ENCODE measurements at places on chromosomes 12 and 14.

- no peak for DNase-seq
- H3K27me3 ChIP-seq: peaks cover 6% of the 10 kb centered on the region
- no peak overlapping the region for H3K4me3 ChIP-seq
- H3K36me3 ChIP-seq: peaks cover 15% of the 10 kb centered on the region
- H3K27ac ChIP-seq: no peak overlapping the region
Measured at GRCh38 chr12:124397807-124398577, 103.1 kb downstream of the RFLNA start.

DNA sequence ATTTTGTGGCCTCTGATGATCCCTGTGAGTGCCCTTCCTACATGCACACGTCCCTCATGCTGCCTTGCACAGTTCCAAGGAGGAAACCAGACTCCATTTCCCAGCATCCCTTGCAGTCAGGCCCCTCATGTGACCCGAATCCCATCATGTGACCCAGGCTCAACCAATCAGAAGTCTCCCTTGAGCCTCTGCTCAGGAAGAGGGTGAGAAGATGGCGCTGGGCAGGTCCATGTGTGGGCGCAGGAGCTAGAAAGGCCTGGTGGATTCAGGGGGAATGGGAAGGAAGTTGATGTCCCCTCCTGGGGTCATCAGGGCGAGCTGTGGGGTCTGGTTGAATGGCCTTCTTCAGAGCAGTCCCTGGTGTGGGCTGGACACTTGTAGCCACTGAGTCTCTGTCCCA, 240.5 kb downstream of the ADGRD1 start:
- no peak for DNase-seq
- H3K36me3 ChIP-seq: no peaks in the 10 kb centered on the region
- H3K4me3 ChIP-seq: no peak overlapping the region
- H3K27me3 ChIP-seq: peaks cover 50% of the 10 kb centered on the region

DNA sequence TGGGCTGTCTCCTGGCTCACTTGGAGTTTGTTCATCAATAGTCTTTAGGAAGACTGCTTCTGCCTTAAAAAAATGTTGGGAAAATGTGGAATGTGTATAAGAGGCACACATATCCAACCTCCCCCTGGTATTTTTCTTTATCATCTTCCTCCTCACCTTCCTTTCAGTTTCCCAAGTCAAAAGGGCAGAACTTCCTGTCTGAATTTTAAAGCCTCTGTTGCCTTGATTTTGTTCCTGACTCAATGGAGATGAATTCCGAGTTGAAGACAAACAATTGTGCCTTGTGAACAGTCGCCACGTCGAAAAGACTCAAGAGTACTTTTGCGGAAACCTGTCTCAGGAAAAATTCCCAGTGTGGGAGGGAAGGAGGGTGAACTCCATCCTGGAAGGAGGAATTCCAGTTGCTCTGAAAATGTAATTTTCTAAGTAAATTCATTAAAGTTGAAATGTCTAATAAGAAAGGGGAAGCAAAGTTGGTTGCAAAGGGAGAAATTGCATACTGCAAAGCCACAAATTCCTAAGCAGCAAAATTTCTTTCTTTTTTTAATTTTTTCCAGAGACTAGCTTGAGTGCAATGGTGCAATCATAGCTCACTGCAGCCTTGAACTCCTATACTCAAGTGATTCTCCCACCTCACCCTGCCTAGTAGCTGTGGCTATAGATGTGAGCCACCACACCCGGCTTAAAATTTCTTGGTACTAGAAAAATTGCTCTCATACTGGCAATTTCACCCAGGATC, 50.2 kb upstream of the ELK3 start:
- no peak overlapping the region for H3K27ac ChIP-seq
- H3K27me3 ChIP-seq: no peaks in the 10 kb centered on the region
- peaks cover 5% of the 10 kb centered on the region for H3K4me1 ChIP-seq
- no peak for DNase-seq
- no peak overlapping the region for H3K4me3 ChIP-seq

DNA sequence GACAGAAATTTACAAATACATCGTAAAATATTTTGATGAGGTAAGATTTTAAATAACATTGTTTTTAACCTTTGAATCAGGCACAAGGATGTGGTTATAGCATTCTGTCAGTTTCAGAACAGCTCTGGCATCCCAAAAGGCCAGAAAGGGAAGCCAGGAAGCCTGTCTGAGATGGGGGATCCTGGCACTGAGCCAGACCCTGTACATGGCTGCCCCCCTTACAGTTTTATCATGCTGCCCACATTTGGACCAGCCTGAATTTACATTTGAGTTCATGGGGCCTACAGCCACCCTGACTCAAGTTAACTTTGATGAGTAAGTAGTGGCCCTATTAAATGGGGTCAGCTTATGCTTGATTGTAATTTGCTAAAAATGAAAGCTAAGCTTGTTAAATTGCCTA, 155.6 kb downstream of the PLXNC1 start:
- no peak overlapping the region for H3K27ac ChIP-seq
- H3K4me1 ChIP-seq: no peaks in the 10 kb centered on the region
- no peak for DNase-seq
- no peaks in the 10 kb centered on the region for H3K27me3 ChIP-seq
- peaks cover 56% of the 10 kb centered on the region for H3K36me3 ChIP-seq
- H3K4me3 ChIP-seq: no peak overlapping the region

DNA sequence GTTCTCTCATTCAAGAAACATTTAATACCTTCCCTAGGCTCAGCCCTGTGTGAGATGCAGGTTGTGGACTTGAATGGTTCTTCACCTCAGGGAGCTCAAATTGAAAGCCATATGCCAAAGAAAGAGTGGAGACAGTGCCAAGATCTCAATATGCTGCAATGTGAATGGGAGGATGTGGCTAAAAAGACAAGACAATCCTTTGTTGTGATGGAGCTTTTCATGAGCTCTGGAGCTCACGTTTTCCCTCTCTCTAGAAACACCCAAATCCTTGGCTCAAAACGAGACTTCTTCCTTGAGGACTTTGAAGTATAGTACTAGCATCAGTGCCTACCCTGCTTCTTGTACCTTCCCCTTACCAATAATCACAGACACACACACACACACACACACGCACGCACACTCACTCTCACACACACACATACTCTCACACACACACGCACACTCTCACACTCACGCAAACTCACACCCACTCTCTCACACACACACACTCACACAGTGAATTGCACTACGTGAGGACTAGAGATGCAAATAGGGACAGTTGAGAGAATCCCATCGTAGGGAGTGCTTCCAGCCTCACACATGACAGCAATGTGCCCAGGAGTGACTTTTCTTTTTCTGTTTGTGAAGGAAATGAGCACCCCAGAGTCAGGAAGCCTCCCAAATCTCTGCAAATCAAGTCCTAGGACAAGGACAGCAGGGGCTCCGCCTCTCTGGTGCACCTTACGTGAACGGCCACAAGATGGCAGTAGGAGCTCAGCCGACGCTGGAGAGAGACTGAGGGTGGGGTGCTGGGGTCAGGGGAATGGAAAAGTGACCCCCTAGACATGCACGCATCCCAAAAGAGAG, 231.4 kb downstream of the PCNX1 start:
- peak; percentile 69 for DNase-seq
- peaks cover 6% of the 10 kb centered on the region for H3K27me3 ChIP-seq
- peaks cover 13% of the 10 kb centered on the region for H3K4me1 ChIP-seq
- H3K4me3 ChIP-seq: no peak overlapping the region
- no peaks in the 10 kb centered on the region for H3K36me3 ChIP-seq

DNA sequence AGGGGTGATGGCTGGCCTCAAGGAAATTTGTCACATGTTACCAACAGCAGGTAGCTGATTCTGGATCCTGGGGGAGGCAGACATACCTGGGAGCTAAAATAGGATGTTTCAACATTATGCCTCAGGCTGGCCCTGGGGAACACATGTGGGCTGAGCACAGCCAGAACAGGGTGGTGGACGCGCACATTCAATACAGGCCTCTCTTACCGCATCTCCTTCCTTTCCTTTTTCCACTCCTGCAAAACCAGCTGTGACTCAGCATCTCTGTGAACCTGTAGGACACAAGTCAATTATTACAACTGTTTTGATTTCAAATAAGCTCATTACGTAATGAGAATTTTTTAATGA, 61.0 kb downstream of the NT5DC3 start:
- H3K36me3 ChIP-seq: peaks cover 62% of the 10 kb centered on the region
- no peak for DNase-seq

GRCh38 chr14:55160989-55161388, 30.4 kb downstream of the DLGAP5 start:
- no peak for DNase-seq
- H3K4me3 ChIP-seq: no peak overlapping the region
- H3K4me1 ChIP-seq: no peaks in the 10 kb centered on the region
- H3K27me3 ChIP-seq: no peaks in the 10 kb centered on the region

DNA sequence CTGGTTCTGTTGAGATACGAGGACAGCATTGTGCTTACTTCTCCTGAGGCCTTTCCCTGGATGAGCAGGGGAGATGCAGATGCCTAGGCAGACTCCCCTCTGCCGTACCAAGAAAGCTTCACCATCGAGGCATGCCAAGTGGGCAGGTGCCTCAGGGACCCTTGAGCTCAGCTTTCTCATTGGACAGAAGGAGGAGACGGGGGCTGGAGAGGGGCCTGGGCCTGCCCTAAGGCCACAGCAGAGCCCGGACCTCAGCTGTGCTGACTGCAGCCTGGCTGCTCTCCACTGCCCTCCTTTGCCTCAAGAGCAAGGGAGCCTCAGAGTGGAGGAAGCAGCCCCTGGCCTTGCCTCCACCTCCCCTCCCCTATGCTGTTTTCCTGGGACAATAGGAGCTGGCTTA, 23.4 kb downstream of the SERPINA1 start:
- DNase-seq: no peak
- no peak overlapping the region for H3K4me3 ChIP-seq
- peaks cover 9% of the 10 kb centered on the region for H3K27me3 ChIP-seq
- no peaks in the 10 kb centered on the region for H3K36me3 ChIP-seq
- no peak overlapping the region for H3K27ac ChIP-seq

DNA sequence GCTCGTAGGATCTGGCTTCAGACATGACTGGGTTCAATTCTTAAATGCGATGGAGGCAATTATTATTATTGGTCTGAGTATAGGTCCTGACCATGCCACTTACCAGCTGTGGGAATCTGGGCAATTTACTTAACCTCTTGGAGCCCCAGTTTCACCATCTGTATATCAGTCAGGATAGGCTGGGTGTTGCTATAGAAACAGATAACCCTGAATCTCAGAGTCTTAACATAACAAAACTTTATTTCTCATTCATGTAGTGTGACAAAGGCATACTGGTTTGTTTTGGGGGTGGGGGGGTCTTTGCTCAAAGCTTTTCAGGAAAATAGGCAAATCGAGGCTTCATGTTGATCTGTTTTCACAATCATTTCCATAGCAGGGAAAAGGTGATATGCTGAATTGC, 199.6 kb upstream of the SRRM4 start:
- no peaks in the 10 kb centered on the region for H3K4me1 ChIP-seq
- no peak overlapping the region for H3K4me3 ChIP-seq
- H3K27ac ChIP-seq: no peak overlapping the region
- no peak for DNase-seq

DNA sequence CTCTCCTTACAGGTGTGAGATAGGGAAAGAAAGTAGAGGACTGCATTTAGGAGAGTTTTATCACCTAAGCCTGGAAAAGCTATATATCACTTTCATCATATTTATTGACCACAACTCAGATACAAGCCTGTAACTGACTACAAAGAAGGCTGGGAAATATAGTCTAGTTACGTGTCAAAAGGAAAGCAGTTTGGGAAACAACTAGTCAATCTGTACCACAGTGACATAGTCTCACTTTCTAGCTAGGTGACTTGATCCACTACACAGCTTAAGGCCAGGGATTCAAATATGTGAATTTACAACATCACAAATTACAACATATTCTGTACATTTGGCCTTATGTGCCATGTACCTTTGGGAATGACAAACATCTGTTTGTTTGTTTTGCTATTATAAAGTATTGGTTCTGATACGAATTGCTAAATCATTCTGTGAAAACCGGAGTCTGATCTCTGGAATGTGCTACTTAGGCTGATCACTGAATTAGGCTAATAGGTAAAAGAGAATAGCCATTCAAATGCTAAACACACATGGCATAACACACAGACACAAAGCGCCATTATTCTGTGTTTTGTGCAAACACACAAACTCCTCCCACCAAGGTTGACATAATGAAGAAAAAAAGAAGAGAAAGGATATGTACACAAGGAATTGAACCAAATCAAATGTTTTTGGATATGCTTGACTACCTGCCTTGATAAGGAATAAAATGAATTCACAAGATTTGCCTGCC, 279.8 kb downstream of the DUSP6 start:
- H3K4me1 ChIP-seq: peaks cover 19% of the 10 kb centered on the region
- no peaks in the 10 kb centered on the region for H3K27me3 ChIP-seq
- H3K4me3 ChIP-seq: no peak overlapping the region
- no peaks in the 10 kb centered on the region for H3K36me3 ChIP-seq
- DNase-seq: no peak
- no peak overlapping the region for H3K27ac ChIP-seq

DNA sequence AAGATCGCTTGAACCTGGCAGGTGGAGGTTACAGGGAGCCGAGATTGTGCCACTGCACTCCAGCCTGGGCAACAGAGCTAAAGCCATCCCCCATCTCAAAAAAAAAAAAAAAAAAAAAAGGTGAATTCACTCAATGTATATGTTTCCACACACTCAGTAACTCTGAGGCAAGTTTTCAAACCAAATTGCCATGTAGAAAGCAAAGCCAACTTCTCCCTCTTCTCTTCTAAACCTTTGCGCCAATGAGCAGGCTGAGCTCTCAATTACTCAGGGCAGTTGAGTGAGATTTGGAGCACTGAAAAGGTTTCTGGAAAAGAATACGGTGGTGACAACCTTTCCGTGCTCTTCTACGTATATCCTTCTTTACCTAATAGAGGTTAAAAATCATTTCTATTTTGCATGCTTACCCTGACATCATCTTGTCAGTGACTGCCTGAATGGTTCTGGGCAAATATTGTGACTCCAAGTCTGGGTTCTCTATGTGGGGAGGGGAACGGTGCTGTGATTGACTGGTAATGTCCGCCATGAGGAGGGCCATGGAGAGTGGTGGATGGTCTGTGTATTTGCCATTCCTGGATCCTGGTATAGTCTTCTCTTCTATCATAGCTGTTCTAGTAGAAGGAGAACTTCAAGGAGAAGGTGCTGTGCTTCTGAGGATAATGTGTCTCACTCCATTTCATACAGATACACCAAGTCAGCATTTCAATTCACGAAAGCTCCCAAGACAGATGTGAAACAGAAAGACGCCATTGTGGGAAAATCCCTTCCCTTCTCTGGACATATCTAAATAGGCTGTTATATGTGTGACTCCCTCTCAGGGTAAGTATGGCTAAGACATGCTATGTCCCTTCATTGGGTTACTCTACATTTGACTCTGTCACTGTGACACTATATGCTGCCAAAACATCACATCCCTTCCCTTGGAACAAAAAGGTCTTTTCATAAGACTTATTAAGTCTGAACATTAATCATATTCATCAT, 46.2 kb upstream of the MED13L start:
- DNase-seq: no peak

- no peak overlapping the region for H3K4me3 ChIP-seq
- peaks cover 24% of the 10 kb centered on the region for H3K36me3 ChIP-seq
- no peak for DNase-seq
- no peaks in the 10 kb centered on the region for H3K27me3 ChIP-seq
- no peak overlapping the region for H3K27ac ChIP-seq
Measured at GRCh38 chr12:66423266-66423665, 121.0 kb downstream of the HELB start.

GRCh38 chr14:99534333-99534732, 53.1 kb downstream of the CCNK start:
- no peak for DNase-seq
- H3K36me3 ChIP-seq: no peaks in the 10 kb centered on the region
- no peak overlapping the region for H3K4me3 ChIP-seq
- peaks cover 53% of the 10 kb centered on the region for H3K4me1 ChIP-seq
- no peak overlapping the region for H3K27ac ChIP-seq
